ENCODE measurements at places on chromosomes 2 and 18.

GRCh38 chr2:70541481-70542020 lies 12.1 kb downstream of the TGFA start:
- DNase-seq, result no peak

DNA sequence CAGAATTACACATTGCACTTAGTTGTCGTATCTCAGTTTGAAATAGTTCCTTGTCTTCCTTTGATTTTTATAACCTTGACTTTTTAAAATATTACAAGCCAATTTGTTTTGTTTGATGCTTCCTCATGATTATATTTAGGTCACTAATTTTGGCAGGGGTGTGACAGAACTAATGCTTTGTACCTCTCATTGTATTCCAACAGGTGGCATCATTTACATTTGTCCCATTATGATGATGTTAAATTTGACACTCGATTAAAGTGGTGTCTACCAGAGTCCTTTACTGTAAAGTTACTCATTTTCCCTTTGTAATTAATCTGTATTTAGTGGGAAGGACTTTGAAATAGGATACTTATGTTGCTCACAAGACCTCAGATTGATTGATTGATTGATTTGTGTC lies 21.5 kb upstream of the MFSD2B start:
- DNase-seq, result no peak

DNA sequence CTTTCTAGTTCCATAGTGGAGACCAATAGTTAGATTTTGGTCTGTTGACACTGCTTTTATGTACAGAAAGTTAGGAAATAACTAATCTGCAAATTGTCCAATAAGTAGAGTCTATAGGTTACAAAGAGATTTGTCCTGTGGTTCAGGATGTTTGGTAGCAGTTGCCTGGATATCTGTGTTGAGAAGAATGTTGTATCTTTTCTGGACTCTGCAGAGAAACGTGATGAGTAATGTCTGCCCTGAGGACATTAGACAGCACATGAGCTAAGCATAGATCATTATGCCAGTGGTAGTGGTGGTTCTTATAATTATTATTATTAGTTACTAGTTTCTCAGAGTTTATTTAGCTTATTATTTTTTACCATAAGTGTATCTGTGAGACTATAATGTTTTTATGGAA lies 65.8 kb downstream of the ANKRD62 start:
- DNase-seq, result no peak

- no peak for DNase-seq
Observed at GRCh38 chr2:19614066-19614465, 255.6 kb upstream of the OSR1 start.

DNA sequence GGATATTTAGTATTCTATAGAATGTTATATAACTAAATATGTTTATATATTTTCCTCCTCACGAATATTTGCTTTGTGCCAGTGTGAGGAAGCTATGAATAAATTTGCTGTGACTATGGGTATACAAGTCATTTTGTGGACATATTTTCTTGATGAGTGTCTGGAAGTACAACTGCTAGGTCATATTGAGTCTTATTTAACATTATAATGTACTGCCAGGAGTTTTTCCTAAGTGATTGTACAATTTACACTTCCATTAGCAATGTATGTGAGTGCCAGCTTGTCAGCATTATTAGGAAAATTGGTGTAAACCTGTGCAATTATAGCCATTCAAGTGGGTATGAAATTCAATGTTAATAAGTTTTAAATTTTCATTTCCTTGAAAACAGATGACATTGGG lies 1328.9 kb upstream of the TMEFF2 start:
- DNase-seq, result no peak

GRCh38 chr2:23387221-23387550 lies 2.2 kb downstream of the KLHL29 start:
- DNase-seq, result no peak

DNA sequence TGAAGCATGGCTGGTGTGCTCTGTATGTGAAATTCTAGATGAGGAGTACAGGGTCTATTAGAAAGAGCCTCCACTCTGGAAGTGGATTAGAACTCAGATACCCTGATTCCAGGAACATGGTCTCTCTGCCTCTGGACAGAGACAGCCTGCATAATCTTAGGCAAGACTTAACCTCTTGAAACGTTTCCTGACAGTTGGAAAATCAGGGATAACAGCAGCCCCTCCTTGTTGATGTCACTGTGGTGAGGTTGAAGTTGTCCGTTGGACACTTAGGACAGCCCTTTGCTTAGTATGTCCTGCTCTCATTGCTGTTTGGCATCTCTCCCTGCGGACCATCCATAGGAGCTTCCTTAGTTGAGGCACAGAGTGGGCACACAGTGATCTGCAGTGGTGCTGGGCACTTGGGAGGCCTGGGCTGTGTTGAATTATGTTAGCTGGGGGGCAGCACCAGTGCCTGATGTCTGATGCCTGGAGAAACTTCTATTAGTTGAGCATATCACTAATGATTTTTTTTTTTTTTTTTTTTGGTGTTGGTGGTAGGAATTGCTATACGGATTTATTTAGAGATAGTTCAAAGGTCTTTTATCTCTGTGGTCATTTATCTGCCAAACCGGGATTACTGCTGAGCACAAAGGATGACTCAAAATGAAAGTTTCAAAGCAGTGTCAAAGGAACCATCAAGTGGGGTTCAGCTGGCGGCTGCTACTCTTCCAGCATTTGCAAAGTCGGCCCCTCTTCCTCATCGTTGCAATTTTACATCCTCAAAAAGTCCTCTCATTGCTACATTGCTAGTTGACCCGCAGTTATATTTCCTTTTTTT lies 28.8 kb downstream of the SETBP1 start:
- DNase-seq, result no peak

- no peak for DNase-seq
Observed at GRCh38 chr18:22695674-22696073, 237.5 kb upstream of the RBBP8 start.

- DNase-seq, result no peak
Observed at GRCh38 chr18:3541549-3542386, 91.8 kb downstream of the TGIF1 start.

GRCh38 chr2:12807907-12808810 lies 91.4 kb downstream of the TRIB2 start:
- no peak for DNase-seq

DNA sequence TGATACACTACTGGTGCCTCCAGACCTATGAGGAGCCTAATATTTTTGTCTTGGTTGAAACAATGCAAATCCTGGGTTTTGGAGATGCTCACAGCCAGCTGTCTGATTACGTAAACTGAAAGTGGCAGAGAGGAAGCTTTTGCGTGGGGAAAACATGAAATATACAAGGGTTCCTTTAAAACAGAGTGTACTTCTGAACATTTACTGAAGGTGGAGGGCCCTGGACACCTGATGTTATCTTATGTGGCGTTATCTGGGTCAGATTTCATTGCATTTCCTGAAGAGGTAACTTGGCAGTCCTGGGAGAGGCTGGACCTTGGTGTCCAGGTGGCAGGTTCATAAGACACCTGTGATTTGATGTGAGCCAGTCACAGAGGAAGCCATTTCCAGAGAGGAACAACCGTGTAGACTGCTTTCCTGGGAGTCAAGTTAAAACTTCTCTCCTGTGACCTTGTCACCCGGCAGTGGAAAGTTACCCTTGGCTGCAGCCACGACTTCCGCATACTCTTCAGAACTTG lies 105.0 kb downstream of the NEDD4L start:
- no peak for DNase-seq

DNA sequence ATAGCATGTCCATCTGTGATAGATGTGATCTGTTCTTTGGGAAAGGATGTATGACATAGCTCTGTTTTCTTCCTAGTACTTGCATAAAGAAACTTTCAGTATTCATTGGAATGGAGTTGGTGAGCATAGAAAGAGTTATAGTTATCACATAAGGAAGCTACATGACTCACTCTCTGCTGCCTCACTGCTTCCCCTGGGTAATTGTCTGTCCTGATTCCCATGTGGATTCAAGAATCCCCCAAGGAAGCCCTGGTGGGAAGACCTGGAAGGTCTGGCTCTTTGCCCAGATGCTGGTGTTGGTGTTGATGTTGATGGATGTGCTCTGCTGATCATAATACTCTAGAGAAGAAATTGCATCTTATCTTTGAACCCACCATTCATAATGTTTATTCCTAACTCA lies 60.6 kb downstream of the PTPN4 start:
- no peak for DNase-seq

GRCh38 chr2:109345653-109346480 lies 216.9 kb downstream of the SH3RF3 start:
- no peak for DNase-seq

- DNase-seq, result no peak
Observed at GRCh38 chr2:149873936-149874335, 286.4 kb upstream of the MMADHC start.

DNA sequence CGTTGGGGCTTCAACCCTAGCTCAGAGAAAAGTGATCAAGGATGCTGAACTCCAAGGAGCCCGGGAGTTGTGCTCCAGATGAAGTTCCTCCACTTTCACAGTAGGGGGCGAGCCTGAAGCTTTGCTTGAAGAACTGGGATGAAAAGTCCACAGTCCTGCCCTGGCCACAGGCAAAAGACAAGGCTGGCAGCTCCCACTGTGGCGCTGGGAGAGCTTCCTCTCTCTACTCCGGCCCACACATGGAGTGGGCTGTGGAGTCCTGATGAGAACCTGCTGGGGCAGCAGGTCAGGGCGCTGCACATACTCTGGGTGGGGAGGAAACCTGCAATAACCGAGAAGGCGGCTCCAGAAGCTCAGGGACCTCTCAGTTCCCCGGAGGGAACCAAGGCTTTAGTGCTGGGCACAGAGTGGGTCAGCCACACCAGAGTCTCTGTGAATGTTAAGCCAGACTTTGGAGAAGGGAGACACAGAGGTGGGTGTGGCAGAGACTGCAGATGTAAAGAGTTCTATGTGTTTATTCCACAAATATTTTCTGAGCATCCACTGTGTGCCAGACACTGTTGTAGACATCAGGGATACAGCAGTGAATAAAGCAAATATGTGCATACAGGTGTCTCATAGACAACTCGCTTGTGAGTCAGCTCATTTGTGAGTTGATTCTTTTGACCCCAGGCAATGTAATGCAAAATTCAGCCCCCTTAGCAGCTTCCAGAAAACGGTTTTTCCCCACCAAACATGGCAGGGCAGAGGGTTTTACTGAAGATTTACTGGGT lies 48.0 kb upstream of the MRPL33 start:
- peak; percentile 62 for DNase-seq

DNA sequence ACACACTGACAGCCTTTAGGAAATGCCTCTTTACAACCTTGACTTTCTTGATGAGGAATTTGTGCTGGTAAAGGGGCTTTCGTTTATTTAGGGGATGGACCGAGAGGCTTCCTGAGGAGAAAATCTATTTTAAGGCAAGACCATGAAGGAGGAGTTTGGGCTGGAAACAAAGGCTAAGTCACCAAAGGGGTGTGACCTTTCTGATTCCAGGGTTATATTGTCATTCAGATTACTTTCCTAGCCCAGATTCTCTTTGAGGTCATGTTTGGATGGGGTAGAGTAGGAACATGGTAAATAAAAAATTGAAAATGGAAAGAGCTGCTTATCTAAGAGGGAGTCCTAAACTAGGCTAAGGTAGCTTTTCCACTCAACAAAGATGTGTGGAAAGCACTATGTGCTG lies 77.1 kb upstream of the UGP2 start:
- no peak for DNase-seq

- DNase-seq, result no peak
Observed at GRCh38 chr2:58794103-58794502, 553.0 kb upstream of the FANCL start.

GRCh38 chr2:241750076-241750840 lies 15.8 kb downstream of the D2HGDH start:
- DNase-seq, result no peak

DNA sequence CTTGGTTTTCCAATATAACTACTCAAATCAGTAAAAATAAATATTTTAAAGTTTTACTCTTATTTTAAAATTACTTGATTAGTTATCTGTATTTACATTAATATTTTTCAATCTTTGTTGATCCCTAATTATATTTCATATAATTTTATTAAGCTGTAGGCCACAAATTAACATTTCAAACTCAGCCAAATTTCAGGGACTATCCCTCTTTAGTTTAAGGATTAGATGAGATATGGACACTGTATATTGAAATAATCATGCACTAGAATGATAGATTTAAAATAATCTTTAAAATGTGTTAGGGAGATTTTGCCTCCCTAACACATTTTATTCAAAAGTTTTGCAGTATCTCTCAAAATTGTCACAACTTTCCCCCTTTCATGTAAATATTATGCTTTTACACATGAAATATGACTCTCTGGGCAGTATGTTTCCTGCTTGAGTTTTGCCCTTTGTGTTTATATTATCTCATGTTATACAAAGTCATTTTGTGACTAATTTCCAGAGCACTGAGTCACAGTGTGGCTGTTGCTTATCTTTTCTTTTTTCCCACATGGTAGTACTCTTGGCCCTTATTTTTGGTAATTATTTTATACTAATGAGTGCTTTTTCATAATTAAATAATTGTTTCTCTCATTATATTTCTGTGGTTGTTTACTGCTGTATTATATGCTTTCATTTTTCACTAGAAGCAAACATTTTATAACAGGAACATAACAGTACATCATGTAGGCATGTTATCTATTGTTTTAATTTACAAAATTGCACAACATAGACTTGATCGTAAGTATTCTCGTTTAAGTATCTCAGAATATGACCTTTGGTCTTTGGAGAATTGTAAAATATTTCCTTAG lies 1.2 kb downstream of the TFPI start:
- no peak for DNase-seq

GRCh38 chr18:35024965-35025364 lies 16.2 kb upstream of the MAPRE2 start:
- DNase-seq, result no peak

GRCh38 chr18:56712761-56713160 lies 61.6 kb downstream of the WDR7 start:
- no peak for DNase-seq

DNA sequence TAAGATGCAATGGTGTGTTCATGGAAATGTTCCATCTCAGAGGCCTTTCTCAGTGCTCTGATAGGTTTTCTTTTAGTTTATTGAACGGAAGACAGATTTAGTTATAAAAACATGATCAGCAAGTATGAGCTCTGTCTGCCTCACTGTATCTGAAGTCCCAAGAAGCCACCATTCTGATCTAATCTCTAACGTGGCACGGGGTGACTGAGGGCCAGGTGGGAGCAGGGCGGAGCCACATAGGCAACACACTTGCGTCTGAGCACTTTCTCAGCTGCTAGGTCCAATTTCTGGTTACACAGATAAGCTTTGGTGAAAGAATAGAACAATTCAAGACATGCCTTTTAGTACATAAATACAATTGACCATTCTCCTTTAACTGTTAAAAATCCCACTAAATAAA lies 60.4 kb downstream of the SNTG2 start:
- DNase-seq, result no peak

GRCh38 chr18:48300463-48300961 lies 108.7 kb downstream of the ZBTB7C start:
- no peak for DNase-seq

- DNase-seq, result no peak
Observed at GRCh38 chr2:138132108-138132507, 167.8 kb downstream of the HNMT start.

GRCh38 chr2:157922336-157922735 lies 46.2 kb upstream of the ACVR1 start:
- no peak for DNase-seq

DNA sequence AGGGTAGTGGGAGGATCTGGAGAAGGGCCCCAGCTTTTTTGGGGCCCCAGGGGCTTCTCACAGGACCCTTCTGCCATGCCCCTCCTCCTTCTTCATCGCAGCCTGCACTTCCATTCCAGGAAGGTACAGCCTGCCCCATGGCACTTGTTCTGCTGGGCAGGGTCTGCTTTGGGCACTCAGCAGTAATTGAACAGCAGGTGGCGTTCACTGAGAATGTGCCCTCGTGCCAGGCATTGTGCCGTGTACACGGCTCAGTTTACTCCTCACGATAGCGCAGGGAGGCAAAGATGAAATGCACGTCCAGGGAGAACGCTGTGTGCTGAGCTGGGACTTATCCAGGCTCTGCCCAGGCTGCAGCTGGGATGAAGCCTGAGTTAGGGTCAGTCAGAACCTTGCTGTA lies 54.8 kb upstream of the ASB18 start:
- no peak for DNase-seq
